Caudate nucleus (tissue), 63 donors: ENCODE measurements at places on chromosomes 13 and 19.

- no peak for DNase-seq
These were observed 301.0 kb downstream of the NDFIP2 start for GRCh38 chr13:79781829-79782540.

DNA sequence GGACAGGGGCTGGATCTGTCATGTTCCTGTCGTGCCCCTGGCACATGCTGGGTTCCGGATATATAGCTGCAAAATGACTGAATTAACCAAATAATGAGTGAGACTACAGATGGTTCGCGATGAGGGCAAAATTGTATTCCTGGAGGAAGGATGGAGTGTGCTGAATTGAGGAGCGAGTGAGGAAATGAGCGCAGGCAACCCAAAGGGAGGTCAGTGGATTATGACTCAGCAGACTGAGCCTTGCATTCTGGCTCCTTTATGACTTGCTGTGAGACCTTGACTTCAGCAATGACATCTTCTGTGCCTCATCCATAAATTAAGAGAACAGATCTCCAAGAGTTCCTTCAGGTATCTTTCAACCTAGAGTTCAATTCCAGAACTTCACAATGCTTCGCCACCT lies 115.0 kb upstream of the CLDN10 start:
- no peak for DNase-seq

GRCh38 chr19:45822716-45823115 lies 7.6 kb upstream of the RSPH6A start:
- no peak for DNase-seq

DNA sequence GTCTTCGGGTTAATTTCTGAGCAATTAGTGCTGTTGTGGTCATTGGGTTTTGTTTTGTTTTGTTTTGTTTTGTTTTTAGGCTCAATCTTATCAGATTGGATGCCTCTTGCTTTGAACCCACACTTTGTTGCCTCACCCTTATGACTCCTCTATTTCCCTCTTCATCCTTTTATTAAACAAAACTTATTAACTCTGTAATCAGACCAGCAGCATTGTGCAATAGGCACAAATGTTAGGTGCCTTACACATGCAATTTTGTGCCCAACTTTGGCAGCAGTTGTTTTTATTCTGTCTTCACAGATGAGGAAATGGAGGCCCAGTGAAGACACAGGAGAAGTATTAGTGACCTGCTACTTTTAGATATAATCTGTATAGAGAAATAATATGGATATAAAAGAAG lies 377.7 kb downstream of the KCNRG start:
- DNase-seq: no peak

DNA sequence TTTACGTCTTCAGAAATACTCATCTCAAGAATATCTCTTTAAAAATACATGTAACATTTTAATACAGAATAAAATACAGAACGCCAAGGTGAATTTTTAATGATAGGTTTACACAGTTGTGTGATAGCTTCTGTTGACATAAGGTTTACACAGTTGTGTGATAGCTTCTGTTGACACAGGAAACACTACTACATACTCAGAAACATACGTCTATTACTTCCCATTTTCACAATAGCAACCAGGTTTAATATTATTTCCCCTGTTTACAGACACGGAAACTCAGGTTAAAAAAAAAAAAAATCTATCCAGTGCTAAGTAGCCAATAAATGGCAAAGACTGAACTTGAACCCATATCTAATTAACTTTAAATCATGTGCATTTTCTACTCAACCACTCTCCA lies 571.2 kb downstream of the LIG4 start:
- no peak for DNase-seq

DNA sequence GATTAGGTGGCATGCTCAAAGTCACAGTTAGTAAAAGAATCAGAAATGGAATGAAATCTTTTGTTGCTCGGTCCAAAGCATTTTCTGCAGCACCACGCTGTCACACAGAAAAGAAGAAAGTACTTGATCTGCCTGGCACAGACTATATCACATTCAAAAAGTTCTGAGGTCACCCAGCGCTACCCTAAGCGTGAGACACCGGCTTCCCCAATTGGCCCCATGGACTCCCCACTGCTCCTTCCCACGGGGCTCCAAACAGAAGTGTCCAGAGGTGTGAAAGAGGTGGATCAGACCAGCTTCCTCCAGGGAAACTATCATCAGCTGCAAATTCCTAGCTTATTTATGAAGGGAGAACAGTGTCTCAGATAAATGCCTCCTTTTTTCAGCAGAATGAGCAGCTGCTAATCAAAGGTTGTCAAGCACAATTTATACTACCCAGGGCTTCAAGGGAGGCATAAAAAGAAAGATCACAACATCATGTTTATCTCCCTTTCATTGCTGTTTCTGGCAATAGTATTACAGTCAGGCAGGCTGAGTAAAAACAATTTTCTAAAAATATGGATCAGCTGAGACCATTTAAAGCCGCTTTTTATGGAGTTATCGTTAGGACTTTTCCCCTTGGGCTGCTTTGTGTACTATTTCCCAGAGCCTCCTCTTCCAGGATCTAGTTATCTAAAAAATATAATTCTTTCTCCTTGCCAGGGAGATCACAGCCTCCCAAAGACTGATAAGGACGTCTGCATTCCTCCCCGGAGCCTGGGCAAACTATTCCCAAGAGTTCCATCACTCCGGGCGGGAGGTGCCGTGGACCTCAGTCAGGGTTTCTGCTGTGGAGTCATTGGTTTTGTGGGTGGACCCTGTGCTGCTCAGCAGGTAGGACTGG lies 208.0 kb downstream of the LHFPL6 start:
- DNase-seq: no peak
